MCF 10A (cell line): ENCODE measurements at places on chromosomes 3 and 15. TPM values are rescaled to one million over a fixed set of nuclear protein-coding genes. Genes with fewer than 3 reads are reported as not detected.

The MYO1E gene
- total RNA-seq: 116 and 121 TPM in 2 replicates

The MEGF11 gene
- total RNA-seq: 0.09 and 0.39 TPM in 2 replicates

The HDDC3 gene
- total RNA-seq: 23.6 and 25.5 TPM in 2 replicates

- DNase-seq: no peak
These were observed 8.3 kb downstream of the PSTPIP1 start for GRCh38 chr15:77002954-77003912.

- no peak for DNase-seq
These were observed 248.5 kb downstream of the ZMAT3 start for GRCh38 chr3:178823150-178823549.

The ROPN1 gene
- not detected in 2 replicates for total RNA-seq

GRCh38 chr3:130686833-130687232 is 59.8 kb downstream of the PIK3R4 start:
- no peak for DNase-seq

The ARGFX gene
- not detected in 2 replicates for total RNA-seq

DNA sequence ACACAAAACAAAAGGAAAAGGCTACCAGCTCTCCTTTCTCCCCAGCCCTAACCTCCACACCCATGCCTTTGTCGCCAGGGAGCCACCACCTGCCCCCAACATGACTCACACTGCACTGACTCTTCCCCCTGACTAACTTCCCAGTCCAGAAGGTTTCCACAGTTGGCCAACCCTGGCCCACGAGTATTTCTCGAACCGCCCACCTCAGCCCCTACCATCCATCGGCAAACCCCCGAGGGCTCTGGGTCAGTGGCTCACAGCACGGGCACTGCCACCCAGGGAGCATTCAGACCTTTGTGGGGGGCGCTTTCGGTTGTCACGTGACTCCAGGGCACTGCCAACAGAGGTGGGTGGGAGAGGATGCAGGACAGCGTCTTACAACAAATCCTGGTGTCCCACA is 152.3 kb downstream of the LRRC28 start:
- DNase-seq: no peak

DNA sequence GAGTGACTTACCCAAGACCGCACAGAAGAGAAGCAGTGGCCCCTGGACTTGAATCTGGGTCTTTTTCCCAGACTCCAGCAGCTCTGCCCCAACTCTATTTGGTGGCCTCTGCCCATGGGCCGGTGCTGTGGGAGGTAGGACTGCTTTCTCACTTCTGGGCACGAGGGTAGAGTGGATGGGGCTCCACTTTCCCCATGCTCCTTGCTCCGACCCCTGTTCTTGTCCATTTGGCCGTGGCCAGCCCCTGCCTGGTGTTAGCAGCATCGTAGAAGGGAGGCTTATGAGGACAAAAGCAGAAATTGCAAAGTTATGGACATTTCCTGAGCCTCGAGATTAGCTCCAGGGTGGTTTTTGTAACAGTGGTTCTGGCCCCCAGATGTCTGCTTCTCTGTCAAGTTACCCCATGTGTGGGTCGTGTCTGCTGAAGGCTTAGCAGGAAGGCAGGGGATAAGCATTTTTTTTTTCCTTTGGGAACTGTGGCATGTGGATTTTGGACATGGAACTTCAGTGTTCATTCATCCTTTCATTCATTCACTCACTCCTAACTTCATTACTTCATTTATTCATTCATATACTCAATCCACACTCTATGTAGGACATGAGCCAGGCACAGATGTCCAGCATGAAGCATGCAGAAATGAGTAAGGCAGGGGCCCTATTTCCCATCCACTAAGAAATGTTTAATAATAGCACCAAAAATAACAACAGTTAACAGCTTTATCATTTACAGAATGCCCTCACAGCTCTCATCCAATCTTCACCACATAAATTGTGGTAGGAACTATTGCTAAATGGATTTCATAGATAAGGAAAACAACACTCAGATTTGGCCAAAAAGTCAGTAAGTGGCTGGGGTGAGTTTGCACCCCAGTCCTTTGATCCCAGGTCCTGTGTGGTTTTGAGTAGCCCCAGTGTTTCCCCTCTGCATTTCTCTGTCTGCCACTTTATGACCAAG is 180.5 kb downstream of the OPA1 start:
- DNase-seq: no peak

GRCh38 chr3:149532489-149533180 is 58.1 kb downstream of the TM4SF4 start:
- no peak for DNase-seq

- no peak for DNase-seq
These were observed 500.6 kb downstream of the SI start for GRCh38 chr3:164577667-164578210.

- DNase-seq: peak; percentile 84
These were observed 217.7 kb upstream of the CGNL1 start for GRCh38 chr15:57158589-57158988.

The DZIP1L gene
- total RNA-seq: 6.2 and 11.3 TPM in 2 replicates

- no peak for DNase-seq
These were observed 455.3 kb upstream of the PDZRN3 start for GRCh38 chr3:74080056-74080461.

DNA sequence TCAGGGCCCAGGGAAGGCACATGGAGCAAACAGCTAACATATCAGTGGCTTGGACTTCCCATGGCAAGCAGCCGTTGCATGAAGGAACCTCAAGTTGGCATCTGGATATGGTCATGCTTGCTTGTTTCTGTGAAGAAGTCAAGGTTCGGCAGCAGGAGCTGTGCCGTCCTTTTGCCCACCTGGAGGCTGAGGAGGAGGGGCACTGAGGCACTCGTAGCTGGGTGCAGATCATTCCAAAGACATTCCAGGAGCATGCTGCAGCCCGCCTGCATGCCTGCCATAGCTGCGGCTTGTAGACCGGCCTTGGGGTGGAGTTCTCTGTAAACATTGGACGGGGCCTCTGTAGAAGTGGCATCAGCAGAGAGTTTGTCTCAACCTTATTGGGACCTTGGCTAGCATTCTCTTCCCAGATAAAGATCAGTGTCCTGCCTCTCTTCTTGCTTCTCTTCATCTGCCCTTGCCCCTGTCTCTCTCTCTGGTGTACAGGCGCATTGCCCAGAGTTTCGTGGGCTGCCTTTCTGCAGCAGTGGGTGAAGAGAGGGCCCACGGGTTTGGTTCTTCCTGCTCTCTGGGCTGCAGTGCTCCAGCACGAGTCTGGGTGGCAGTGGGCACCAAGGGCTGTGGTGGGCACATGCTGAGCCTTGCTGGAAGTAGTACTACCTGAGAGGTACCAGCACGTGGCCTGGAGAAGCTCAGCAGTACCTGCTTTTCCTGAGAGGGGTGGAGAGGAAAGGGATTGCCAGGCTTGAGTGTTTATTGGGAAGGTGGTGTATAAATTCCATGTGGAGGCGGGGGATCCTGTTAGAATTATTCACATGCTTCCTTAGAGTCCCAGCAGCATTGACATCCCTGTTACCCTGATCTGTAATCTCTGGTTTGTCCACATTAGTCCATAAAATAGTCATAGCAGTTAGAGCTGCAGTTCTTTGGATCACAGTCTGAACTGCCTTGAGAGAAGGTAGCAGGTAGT is 49.4 kb downstream of the CHCHD6 start:
- DNase-seq: peak; percentile 80

DNA sequence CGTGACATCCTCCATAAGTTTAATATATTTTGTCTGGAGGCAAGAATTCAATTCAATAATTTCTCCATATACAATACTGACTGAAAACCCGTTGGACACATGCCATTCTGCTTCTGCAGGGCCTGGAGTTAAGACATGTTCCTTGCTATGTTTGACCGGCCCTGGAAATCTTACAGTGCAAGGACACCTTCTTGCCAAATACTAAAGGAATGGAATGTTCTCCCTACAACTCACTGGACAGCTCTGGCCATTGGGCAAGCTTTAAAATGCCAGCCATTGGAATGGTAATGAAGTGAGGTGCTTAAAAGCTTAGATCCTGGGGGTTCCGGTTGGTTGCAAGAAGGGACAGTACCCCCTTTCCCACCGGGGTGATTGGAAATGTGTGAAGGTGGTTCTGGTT is 329.8 kb upstream of the PROK2 start:
- peak; percentile 43 for DNase-seq

The ADAMTS9 gene
- total RNA-seq: 0.86 and 1.8 TPM in 2 replicates

The SLC28A2 gene
- not detected in 2 replicates for total RNA-seq

- DNase-seq: no peak
These were observed 436.8 kb downstream of the MFSD1 start for GRCh38 chr3:159238646-159239045.

GRCh38 chr3:121654493-121655385 is 6.0 kb downstream of the HCLS1 start:
- DNase-seq: no peak

The SENP8 gene
- 3.8 and 5.0 TPM in 2 replicates for total RNA-seq

GRCh38 chr3:119279101-119279554 is 15.1 kb upstream of the ARHGAP31 start:
- peak; percentile 28 for DNase-seq

The PAK2 gene
- 119 and 126 TPM in 2 replicates for total RNA-seq

GRCh38 chr3:195240939-195241338 is 30.0 kb downstream of the XXYLT1 start:
- peak; percentile 62 for DNase-seq

The ASB14 gene
- total RNA-seq: not detected in 2 replicates

- peak; percentile 44 for DNase-seq
These were observed 135.7 kb upstream of the SLC7A14 start for GRCh38 chr3:170721563-170721962.

GRCh38 chr15:89656116-89656815 is 999 bp upstream of the KIF7 start:
- no peak for DNase-seq

DNA sequence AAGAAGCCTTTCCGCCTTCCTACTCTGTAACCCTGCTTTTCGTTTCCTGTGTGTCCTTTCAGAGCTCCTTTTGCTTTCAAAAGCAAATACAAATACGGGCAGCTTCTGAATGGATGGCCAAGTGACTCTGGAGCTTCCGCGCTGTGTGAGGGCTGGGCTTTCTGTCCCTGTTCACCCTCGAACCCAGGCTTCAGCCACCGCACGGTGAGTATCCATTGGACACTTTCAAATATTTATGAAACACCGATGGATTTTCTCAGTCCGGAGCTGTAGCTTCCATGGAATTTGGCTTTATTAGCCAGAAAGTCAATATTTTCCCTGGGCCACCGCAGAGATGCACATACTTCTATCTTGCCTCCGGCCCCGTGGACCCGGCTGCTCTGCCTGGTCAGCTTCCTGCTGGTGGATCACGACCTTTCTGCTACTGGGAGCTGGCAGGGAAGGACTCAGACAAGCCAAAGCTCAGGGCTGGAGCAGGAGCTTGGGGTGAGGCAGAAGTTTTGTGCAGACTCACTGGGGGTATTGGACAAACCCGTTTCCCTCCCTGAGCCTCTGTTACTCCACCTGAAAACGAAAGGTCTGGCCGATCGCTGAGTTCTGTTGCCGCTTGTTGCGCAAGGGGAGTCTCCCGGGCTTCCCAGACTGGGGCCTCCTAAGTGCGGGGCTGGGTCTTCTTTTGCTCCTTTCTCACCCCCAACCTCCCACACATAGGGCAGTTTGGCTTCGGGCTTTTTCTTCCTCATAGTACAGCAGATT is 63.6 kb downstream of the LINGO1 start:
- DNase-seq: no peak

The IL20RB gene
- total RNA-seq: 158 and 163 TPM in 2 replicates

GRCh38 chr3:141336672-141337522 is 31.4 kb upstream of the ZBTB38 start:
- DNase-seq: no peak

DNA sequence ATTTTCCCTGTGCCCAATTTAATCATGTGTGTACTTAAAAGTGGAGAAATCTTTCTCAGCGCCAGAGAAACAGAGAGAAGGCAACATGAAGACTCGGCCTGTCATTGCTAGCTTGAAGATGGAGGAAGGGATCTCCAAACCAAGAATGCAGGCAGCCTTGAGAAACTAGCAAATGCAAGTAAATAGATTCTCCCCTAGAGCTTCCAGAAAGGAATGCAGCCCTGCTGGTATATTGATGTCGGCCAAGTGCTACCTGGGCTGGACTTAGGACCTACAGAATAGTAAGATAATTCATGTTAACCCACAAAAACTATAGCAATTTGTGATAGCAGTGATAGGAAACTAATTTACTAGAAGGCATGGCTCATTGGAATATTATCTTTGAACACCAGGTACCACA is 150.9 kb upstream of the ABI3BP start:
- no peak for DNase-seq

The TEX55 gene
- total RNA-seq: not detected in 2 replicates

DNA sequence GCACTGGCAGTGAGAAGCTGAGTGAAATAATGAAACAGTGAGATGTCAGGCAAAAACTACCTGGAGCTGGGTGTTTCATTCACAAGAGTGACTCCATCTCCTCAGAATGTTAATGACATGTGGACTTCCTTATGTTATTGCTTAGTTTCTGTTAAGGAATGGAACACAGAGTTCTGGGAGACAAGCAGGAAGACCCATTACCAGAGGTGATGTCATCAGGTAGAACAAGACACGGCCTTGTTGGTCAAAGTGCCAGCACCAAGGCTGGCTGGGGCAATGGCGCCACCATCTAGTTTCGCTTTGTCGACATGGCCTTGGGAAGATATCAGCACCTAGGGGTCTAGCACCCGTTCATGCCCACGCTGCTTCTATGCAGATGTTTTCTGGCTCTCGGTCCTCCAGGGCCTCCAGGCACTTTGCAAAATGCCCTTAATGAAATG is 252.2 kb downstream of the FAM43A start:
- no peak for DNase-seq

The HEXA gene
- 87.5 and 110 TPM in 2 replicates for total RNA-seq
